ENCODE measurements at places on chromosomes 3 and 15.

GRCh38 chr3:187968883-187969580 lies 184.9 kb upstream of the LPP start:
- no peak for DNase-seq

DNA sequence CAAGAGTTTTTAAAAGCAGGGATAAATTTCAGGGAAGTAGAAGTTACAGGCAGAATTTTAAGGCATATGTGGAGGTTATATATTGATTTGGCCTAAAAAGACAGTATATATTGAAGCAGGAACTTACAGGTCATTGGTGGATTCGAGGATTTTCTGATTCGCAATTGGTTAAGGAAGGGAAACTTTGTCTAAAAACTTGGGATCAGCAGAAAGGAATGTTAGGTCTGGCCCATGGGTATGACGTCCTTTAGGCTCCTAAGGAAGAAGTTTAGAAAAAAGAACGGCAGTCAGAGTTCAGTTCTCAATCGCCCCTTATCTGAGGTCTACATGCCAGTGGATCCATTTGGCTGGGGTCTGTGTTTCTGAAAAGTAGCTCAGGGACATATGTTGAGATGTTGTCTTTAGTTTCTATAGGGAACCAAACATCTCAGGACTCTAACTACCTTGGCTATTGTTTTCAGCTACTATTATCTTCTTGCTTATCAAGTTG lies 33.2 kb upstream of the ACP3 start:
- no peak for DNase-seq

DNA sequence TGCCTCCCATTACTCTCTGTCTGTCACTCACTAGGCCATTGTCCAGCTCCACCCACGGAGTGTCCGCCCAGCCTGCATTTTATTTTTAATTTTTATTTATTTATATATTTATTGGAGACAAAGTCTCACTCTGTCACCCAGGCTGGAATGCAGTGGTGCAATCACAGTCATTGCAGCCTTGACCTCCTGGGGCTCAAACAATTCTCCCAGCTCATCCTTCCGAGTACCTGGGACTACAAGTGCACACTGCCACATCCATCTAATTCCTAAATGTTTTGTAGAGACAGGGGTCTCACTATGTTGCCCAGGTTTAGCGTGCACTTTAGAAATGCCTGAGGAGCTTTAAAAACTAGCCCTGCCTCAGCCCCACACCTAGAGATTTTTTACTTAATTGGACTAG lies 141.5 kb downstream of the LIPC start:
- no peak for DNase-seq

DNA sequence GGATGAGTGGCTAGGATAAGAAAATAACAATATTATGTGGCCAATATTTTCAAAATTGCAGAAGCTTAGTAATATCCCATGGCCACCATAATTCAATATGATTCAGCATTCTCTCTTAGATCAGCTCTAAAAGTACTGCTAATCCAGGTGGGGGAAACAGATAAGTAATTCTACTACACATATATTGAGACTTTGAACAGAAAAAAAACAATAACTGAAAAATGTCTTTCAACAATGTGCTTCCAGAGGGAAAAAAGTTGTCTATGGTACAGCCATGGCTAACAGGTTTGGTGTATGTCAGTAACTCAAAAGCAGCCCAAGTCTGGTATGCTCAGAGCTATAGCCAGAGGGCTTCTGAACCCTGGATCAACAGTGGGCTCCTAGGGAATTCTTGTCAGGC lies 42.4 kb upstream of the PPIB start:
- DNase-seq: no peak

DNA sequence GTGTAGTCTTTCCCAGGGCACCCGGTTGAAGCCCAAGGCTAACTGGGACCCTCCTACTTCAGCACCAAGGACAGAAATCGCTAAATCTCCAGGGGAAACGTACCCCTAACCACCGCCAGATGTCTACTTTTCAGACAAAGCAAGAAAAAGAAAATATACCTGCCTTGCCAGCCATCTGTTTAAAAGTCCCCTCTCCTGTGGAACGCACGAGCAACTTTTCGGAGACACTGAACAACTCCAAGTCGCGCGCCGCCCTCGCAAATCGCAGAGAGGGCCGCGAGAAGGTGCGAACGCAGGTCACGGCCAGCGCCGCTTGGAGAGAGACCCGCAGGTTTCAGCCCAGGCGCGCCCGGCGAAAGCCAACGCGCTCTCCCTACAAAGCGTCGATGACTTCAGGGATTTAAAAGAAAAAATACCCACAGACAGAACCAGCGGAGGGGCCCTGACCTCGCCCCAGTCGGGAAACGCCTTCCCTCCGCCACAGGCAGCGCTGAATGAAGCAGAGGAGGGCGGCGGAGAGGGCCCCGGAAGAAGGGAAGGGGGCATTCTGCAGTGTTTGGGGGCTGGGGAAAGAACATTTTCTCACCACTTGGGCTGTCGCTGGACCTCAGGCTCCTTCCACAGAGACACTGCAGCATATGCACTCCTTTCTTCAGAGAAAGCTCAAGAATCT lies 213.1 kb downstream of the FGF12 start:
- no peak for DNase-seq

GRCh38 chr3:9056581-9056980 lies 93.3 kb upstream of the RAD18 start:
- no peak for DNase-seq

DNA sequence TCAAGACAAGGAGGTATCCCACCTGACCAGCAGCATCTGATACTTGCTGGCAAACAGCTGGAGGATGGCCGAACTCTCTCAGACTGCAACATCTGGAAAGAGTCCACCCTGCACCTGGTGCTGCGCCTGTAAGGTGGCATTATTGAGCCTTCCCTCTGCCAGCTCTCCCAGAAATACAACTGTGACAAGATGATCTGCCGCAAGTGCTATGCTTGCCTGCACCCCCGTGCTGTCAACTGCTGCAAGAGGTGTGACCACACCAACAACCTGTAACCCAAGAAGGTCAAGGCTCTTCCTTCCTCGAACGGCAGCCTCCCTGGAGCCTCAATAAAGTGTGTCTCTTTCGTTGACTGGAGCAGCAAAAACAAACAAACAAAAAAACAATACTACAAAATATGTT lies 2.2 kb upstream of the SLC4A7 start:
- no peak for DNase-seq

DNA sequence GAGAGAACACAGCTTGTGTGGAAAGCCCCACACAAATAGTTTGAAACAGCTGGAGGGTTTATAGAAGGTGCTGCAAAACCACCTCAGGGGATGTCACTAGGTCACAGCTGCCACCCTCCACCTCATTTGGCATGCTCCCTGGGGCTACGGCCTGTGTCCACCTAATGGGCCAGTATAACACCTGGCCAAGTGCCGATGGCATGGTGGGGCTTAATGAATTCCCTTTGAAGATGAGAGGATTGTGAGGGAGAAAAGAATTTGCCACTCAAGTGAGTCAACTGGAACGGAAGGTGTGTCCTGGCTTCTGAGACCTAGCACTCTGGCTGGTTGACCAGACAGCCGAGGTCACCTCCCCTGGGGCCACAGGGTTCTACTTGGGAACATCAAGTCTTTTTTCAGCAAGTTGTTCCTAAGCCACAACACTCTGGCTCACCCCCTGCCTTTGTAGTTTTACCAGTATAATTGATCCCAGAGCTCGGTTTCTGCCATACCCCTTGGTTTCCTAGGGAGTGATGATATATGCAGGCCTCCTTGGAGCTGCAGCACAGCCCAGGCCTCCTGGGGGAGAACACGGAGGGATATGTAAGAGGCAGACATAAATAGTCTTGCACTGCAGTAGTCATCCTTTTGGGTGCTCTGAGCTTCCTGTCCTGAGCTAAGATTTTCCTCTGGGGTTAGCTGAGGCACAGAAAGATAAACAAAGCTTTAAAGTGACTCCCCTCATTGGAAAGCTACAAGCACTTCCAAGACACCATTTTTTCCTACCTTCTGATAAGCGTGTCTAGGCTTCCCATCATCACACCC lies 178.2 kb upstream of the LPP start:
- DNase-seq: no peak

DNA sequence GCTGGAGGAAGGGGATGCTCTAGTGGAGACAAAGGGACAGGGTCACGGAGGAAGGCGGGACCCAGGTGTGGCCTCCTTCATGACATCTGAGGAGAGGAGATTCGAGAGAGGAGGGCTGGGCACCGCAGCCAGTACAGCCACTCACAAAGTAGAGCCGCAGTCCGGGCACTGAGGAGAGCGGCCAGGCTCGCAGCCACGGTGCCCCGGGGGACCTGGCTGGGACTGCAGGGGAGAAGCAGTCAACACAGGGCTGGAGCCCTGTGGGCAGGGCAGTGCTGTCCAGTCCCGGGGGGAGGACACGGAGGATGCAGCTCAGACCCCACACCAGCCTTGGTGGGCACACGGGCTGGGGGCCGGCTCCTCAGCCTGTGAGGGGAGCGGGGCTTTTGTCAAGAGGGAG lies 40.3 kb downstream of the HMCES start:
- no peak for DNase-seq

DNA sequence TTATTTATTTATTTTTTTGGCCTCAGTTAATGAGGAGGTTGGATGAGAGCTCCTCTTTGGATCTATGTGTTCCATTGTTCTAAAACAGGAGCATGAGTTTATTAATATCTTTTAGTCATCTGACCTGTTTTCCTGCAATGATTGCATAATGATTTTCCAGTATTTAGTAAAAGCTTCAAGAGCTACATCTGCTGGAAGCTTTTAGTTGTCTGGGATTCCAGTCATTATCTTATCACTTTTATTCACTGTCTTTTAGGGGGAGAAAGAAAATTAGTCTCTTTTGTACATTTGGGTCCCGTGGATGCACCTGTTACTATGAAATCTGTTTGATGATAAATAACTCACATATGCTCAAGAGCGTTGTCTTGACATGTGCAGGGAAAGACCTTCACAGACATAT lies 1270.0 kb downstream of the ROBO1 start:
- no peak for DNase-seq

GRCh38 chr3:1447452-1447851 lies 354.6 kb downstream of the CNTN6 start:
- no peak for DNase-seq

GRCh38 chr15:68821841-68822381 lies 1.2 kb upstream of the ANP32A start:
- no peak for DNase-seq

GRCh38 chr15:60529332-60529731 lies 50.4 kb upstream of the ICE2 start:
- no peak for DNase-seq

DNA sequence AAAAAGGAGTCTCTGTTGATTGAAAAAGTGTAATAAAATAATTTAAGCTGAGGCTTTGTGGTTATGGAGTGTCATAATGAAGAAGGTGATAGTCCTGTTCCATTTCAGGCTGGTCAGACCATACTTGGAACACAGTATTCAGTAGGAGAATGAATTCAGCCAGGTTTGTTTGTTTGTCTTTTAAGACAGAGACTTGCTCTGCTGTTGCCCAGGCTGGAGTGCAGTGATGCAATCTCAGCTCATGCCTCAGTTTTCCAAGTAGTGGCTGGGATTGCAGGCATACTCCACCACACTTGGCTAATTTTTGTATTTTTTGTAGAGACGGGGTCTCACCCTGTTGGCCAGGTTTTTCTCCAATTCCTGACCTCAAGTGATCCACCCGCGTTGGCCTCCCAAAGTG lies 33.5 kb downstream of the IQGAP1 start:
- no peak for DNase-seq

GRCh38 chr3:13822042-13822441 lies 57.8 kb downstream of the WNT7A start:
- no peak for DNase-seq

GRCh38 chr3:51500632-51501131 lies 867 bp upstream of the DCAF1 start:
- DNase-seq: no peak

DNA sequence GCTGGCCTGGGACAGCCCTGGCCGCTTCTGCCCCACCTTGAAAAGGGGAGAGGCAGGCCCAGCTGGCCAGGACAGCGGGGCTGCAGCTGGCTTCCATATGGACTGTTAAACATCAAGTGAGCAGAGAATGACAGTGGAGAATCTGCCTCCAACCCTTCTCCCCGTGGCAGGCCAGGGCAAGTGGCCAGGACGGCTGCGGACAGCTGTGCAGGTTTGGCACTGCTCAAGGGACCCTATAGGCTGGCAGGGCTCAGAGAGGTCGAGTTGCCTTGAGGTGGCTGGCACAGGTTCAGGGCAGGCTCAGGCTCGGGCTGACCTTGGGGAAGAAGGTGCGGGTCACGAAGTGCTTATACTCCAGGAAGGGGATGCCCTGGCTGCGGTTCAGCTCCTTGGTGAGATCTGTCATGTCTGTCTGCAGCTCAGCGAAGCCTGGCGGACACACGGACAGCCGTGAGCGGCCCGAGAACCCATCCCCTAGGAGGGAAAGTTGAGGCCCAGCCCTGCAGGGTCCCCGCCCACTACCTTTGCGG lies 24.3 kb downstream of the H1-8 start:
- no peak for DNase-seq

DNA sequence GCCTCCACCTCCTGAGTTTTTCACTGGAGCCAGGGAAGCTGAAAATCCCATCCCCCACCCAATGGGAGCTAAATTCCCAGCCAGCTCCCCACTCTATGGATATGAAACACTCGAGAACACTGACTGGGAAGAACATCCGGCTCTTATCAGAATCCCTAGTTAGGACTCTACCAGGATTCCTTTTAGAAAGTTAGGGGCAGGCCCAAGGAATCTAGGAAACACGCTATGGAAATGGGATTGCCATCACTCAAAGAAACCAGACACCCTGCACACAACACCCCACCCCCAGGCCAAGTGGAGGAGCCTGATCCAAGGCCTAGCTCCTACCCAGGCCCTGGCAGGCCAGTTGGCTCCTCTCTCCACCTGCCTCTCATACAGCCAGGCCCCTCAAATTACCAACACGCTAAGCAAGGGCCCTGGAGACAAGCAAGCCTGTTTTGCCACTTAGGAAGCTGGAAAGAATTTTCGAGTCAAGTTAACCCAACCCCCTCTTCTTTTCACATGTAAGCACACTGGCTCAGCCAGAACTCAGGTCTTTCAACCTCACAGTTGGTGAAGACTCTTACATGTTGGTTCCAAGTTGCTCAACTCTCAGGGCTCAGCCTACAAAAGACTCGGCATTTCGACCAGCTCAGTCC lies 75.5 kb downstream of the RBPMS2 start:
- DNase-seq: no peak

- no peak for DNase-seq
Measured at GRCh38 chr3:197008436-197009209, 21.0 kb downstream of the MELTF start.
